ENCODE measurements at places on chromosomes 3 and 15.

DNA sequence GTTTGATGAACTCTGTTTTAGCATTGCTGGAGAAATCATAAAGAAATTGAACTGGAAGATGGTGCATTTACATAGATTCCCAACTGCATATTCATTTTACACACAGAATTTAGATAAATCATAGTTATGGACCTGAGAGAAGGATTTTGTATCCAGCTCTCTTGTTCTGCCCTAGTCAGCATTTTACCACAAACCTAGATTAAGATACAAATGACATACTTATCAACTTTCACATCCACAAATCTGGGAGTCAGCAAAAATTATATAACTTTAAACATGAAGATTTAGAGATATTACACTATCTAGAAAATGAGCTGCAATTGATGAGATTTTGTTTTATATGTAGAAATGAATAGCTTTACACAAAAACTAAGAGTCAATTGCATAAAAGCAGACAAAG, 632.8 kb downstream of the IGSF11 start:
- no peak for DNase-seq

DNA sequence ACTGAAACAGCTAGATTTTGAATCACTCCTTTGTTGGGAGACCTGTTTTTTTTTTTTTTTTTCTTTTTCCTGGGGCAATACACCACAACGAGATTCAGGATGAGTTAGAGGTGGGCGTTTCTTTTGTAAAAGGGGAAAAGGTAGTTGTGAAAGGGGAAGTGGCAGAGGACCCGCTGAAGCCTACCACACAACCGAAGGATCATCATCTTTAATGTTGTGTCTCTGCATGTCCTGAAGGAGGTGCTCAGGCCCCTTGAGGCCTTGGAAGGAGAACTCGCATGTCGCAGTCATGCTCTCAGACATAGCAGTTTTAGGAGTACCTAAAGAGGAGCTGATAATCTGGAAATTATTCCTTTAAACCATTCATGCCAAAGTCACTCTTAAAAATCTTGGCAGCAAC, 137.9 kb upstream of the LRIG1 start:
- DNase-seq: no peak

DNA sequence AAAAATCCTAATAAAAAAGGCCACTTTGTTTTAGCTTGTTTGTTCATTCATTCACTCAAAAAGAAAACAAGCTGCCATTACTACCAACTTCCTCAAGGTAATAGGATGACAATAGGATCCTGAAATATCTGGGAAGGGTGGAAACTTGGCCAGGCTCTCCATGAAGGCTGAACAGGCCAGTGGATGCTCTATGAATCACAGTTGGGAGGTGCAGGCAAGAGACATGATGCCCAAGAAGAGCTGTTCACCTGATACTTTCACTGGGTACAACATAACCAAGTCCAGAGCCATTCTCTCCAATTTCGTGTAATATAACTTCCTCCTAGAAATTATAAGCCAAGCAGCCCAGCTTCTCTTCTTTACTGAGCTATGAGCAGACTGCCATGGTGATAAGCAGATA, 37.3 kb downstream of the NMNAT3 start:
- DNase-seq: no peak

GRCh38 chr3:152183473-152183872, 85.3 kb upstream of the MBNL1 start:
- DNase-seq: peak; percentile 48

DNA sequence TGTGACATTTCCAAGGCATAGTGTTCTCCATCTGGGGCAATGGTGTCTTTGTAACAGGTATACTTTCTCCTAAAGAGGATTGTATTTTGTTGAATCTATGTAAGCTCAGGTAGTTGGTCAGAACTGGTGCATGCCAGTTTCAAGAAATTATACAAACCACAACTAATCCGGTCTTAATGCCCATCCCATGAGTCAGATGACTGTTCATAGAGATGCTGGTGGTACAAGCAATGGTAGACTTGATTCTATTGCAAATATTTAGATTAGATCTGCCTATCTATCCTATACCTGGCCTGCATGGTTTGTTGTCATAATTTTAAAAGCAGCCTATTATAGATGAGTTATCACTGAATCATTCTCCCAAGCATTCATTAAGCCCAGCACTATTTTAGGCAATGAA, 43.5 kb downstream of the ATP13A5 start:
- DNase-seq: no peak

GRCh38 chr3:152922554-152922953, 87.6 kb downstream of the P2RY1 start:
- DNase-seq: no peak

- DNase-seq: no peak
Measured at GRCh38 chr15:63633312-63633711, 36.1 kb downstream of the FBXL22 start.

DNA sequence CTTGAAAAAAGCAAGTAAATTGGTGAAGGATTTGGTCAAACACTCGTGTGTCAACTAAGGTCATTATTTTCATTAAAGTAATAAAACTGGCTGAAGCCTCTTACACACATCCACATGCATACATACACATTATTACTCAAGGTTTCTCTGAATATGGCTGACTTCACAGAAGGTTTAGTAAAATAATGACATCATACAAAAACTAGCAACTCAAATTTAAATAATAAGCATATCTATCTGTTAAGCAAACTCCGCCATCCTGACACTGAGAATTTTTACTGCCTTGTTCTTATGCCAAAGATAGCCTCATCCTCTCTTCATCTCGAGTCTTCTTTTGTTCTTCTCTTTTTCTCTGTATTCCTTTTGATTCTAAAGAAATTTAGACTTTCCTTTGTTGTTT, 739.1 kb downstream of the GBE1 start:
- DNase-seq: no peak

DNA sequence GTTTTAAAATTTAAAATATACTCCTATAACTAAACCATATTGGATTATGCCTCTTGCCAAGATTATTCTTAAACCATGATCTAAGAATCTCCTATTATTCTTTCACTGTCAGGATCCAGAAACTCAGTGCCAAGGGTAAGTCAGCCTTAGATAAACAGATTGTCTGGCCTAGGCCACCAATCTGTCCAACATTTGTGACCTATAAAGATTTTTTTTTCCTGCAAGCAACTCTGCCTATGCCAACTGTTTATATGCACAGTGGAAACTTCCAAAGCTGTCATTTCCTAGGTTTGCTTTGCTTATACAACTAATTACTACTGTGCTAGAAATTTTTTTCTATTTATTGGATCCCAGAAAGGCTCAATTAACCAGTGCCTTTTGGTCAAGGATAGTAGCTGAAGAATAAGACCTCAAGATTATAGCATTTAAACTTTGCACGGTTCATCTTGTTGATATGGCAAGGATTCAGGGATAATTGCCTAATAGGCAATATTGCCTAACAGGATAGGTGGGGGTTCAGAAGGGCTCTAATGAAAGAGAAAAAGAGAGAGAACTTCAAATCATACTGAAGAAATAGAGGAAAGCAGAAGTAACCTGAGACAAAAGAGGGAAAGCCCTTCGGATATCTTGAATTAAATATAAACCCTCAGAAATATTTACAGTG, 22.8 kb downstream of the GAP43 start:
- no peak for DNase-seq

GRCh38 chr15:88992216-88992615, 79.0 kb upstream of the MFGE8 start:
- DNase-seq: no peak

GRCh38 chr3:127004641-127005397, 21.9 kb downstream of the PLXNA1 start:
- DNase-seq: no peak

DNA sequence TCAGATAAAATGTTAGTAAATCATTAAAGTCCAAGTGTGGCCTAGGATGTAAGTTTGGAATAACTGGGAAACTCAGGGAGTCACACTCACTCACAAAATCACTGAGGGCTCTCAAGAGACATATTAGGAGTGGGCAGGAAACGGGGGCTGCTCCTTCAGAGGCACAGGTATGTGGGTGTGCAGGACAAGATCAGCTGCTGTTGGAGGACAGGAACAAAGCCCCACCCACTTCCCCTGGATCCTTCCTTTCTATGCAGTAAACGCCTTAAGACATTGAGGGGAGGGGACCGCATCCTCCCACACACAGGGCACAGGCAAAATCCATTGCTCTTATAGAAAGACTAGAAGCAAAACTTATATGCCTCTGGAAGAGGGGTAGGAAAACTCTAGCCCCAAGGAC, 30.2 kb downstream of the TM2D3 start:
- DNase-seq: no peak

DNA sequence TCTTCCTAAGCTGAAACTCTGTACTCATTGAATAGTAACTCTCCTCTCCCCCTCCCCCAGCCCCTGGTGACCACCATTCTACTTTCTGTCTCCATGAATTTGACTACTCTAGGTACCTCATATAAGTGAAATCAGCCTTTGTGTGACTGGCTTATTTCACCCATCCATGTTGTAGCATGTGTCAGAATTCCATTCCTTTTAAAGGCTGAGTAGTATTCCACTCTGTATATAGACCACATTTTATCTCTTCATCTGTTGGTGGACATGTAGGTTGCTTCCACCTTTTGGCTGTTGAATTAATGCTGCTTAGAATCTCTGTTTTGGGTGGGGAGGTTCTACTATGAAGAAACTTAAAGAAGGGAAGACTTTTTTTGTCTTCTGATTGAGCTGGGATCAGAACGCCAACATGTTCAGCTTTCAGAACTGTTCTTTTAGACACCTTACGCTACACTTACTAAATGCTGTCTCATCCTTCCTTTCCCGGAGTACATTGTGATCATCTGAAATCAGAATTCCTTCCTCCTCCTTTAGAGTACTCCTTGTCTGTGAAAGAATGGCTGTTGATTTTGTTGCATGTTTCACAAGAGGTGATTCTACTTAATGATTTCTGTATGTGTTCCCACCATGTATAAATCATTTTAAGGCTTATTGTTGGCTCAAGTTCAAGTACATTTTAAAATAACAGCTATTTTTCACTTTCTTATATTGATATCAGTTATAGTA, 50.3 kb downstream of the MRPS25 start:
- DNase-seq: no peak

DNA sequence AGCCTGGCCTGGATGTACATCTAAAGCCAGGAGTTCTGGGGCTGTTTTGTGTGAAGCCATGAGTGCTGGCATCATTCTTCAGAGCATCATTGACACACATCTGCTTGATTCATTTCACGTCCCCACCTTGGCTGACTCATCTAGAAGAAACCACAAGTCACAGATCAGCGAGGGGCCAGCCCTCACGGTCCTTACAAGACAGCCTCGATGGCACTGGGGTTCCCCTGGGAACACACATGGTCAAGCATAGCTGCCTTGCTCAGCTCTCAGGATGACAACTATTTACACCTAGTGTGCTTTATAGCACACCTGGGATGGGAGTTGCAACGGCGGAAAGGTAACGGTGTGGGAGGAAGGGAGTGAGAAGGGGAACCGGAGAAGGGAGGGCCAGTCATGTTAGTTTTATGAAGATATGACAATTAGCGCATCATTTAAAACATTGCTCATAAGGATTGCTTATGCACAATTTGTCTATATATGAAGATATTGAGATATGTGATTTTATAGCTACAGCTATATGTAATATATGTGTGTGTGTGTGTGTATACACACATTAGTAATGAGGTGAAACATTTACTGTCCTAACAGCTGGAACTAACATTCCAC, 227.1 kb downstream of the RPLP1 start:
- DNase-seq: no peak

- no peak for DNase-seq
Measured at GRCh38 chr3:123347691-123348264, 101.1 kb downstream of the ADCY5 start.

GRCh38 chr3:58084788-58085543, 76.7 kb downstream of the FLNB start:
- no peak for DNase-seq

- no peak for DNase-seq
Measured at GRCh38 chr3:146650691-146651442, 45.7 kb upstream of the PLSCR5 start.

DNA sequence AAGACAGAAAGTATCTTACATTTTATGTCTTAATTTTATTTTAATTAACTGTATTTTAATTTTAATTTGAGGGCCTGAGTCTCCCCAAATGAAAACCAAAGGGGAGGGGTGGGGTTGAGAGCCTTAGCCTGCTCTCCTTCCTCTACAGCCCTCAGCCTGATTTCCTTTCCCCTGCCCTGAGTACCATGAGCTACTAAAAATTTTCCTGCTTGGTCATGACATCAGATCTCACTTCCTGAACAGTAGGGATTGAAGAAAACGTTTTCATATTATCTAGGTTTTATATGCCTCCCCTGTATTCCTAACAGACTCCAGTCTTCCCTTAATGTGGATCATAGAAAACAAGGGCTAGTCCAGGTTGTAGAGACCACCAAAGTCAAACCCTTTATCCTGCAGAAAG, 133.9 kb downstream of the MYLK start:
- no peak for DNase-seq

DNA sequence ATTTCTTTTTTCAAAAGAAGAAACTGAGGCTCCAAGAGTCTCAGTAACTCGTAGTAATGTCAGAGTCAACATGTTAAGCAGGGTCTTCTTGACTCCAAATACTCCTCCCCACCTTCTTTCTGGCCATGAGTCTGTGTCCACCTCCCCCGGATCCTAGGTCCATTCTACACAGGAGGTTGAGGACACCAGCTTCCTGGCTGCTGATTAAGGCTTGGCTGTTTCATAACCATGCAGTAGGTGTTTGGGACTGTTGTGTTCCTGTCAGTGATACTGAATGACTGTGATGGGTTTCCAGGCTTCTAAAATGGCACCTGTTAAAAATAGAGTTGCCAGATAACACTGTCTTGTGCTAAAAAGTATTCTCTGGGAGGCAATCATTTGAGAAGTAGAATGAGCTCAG, 130.8 kb upstream of the IL12A start:
- DNase-seq: no peak

DNA sequence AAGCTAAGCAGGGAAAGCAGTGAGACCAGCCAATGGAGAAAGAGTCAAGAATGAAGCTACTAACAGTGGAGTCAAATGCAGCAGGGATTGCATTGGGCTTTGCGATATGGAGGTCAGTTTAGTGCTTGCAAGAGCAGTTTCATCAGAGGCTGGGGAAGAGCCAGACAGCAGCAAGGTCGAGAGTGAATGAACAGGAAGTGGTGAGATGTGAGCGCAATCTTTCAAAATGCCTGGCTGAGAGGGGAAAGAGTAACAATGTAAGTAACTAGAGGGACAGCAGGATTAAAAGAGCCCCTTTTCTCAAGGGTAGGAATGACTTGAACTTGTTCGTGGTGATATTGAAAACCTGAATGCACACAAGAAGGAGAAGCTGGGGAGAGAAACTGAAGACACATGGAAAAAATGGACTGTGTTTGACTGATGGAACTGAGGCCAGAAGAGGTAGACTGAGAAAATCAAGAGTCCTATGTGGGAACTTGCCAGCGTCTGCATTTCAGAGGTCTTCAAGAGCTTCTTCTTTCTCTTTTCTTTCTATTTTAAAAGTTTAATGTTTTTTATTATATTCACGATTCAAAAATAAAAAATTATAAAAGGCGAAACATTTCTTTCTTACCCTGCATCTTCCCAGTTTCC, 30.6 kb upstream of the GPR160 start:
- DNase-seq: no peak

- DNase-seq: no peak
Measured at GRCh38 chr3:196756732-196757131, 17.1 kb downstream of the PAK2 start.

All from HEK293T (cell line).